ENCODE measurements at places on chromosomes 3 and 15. TPM values are rescaled to one million over a fixed set of nuclear protein-coding genes. Genes with fewer than 3 reads are reported as not detected.

DNA sequence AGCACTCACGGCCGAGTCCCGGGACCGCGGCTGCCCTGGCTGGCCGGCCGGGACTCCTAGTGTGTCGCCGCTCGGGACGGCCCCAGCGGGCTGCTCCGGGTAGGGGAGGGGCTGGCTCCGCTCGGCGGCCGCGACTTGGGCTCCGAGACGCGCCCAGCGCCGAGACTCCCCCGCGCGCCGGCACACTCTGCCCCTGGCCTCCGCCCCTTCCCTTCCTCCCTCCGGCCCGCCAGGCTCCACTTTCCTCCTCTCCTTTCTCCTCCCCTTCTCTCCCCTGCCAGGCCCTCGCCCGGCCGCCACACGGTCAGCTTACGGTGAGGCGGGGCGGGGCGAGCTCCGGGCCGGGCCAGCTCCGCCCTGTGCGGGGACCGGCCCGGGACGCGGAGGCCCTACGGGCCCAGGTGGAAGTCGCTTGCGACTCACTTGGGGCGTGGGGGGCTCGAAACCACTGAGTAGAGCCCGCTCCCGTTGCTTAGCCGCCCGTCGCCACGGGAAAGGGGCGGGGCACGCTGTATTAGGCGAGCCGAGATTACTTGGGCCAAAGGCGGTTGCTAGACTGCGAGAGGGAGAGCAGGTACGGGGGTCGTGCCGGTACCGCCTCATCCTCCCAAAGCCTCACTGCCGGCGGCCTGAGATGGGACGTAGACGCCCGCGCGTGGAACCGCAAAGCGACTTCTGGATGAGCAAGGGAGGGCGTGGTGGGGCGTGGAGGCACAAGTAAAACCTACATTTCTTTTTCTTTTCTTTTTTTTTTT lies at the start of gene ITGB5:
TSS of gene ITGB5 (minus strand) at position 189 of the 755 bp plus-strand sequence. CDS start 365 bp downstream, outside the sequence.
- peak; percentile 94 for DNase-seq

The ZNF592 gene
- 25.6 TPM for total RNA-seq

GRCh38 chr15:38427380-38427779 lies 26.5 kb upstream of the FAM98B start:
- no peak for DNase-seq

The GOLGA8R gene
- total RNA-seq: 3.4 TPM

GRCh38 chr15:74613953-74614743 lies 1.5 kb upstream of the CLK3 start:
- DNase-seq: no peak

The MAGEF1 gene
- total RNA-seq: 25.5 TPM
